Activated naive CD8-positive, alpha-beta T cell treated with anti-CD3 and anti-CD28 coated beads for 36 hours (primary cell): ENCODE measurements at places on chromosomes 12 and 14. TPM values are rescaled to one million over a fixed set of nuclear protein-coding genes. Genes with fewer than 3 reads are reported as not detected.

DNAJC22 gene
- not detected for total RNA-seq

DNA sequence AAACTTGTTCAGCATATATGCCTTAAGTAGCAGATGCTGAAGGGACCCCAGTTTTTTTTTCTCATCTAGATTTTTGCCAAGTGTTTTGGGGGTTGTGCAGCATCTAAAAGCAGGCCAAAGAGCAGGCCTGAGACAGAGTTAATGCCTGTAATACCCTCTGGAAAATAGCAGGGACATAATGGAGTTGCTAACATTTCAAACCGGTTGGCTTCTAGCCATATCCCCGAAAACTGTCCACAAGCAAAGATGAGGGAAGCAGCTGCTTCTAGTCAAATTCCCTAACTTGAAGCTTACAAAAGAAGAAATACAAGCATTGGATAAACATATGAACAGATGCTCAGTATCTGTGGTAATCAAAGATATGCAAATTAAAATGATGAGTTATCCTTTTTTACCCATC lies 52.1 kb upstream of the AEBP2 start:
- DNase-seq: no peak

MIP gene
- not detected for total RNA-seq

GRCh38 chr12:109444259-109444658 lies 32.8 kb downstream of the KCTD10 start:
- DNase-seq: no peak

SCN8A gene
- 0.93 TPM for total RNA-seq

DNA sequence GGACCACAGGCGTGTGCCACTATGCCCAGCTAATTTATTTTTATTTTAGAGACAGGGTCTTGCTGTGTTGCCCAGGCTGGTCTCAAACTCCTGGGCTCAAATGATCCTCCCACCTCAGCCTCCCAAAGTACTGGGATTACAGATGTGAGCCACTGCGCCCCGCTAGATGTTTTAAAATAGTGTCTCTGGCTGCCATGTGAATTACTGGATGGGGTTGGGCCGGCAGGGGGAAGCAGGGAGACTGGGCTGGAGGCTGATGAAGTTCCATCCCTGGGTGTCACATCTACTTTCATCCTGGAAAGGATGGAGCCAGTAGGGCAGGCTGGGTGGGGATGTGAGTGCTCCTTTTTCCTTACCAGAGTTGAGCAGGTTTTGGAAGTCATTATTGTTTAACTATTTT lies 46.1 kb downstream of the DNAH10 start:
- no peak for DNase-seq

PLEKHG7 gene
- not detected for total RNA-seq

SLCO1C1 gene
- total RNA-seq: not detected

RNASE4 gene
- total RNA-seq: 0.35 TPM

WNT1 gene
- not detected for total RNA-seq

GRCh38 chr12:124518051-124518932 lies 49.1 kb downstream of the NCOR2 start:
- DNase-seq: no peak

CMKLR1 gene
- not detected for total RNA-seq

OLR1 gene
- not detected for total RNA-seq

DNA sequence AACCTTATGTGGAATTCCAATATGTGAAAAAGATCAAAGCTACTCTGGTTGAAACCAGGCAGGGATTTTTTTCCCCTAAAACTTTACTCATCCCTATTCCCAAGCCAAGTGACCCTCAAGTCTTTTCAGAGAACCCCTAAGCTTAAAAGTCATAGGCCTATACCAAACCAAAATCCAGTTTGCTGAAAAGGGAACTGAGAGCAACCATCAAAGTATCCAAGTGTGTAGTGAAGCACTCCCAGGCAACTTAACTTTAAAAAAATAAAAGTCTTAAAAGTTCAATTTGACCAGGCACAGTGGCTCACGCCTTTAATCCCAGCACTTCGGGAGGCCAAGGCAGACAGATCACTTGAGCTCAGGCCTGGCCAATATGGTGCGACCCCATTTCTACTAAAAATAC lies 101.2 kb upstream of the DAAM1 start:
- no peak for DNase-seq

DNA sequence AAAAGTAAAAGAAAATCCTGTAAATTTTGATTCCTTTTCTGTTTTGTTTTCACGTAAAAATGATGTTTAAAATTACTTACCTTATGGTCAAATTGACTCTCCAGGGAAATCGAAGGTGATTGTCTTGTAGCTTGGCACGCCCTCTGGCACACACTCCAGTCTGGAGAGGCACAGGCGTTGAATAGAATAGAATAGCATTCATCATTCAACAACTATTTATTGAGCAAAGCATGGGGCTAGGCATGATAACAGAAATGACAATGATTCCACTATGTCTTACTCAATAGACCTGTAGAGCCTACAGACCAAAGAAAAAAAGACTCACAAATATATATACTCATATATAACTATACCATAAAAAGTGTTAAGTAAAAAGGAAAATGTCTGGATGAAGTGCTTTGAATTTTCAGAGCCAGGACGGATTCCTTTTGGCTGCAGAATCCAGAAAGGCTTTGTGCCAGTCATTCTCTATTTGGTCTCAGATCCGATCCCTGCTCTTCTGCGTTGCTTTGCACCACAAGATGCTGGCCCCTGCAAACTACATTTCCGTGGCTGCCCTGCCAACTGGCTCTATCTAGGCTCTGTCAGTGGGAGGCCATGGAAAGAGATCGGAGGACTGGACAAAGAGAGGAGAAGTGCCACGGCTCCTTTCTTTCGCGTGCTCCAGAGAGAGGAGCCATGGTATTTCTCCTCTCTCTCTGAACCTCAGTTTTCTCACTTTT lies 231.8 kb downstream of the CRADD start:
- no peak for DNase-seq

- DNase-seq: no peak
Observed at GRCh38 chr14:59585891-59586554, 9.4 kb upstream of the CCDC175 start.
